Panc1 (cell line): ENCODE measurements at places on chromosomes 4 and X. TPM values are rescaled to one million over a fixed set of nuclear protein-coding genes. Genes with fewer than 3 reads are reported as not detected.

- DNase-seq, result no peak
- H3K36me3 ChIP-seq, result no peaks in the 10 kb centered on the region
- H3K4me1 ChIP-seq, result no peaks in the 10 kb centered on the region
- H3K27me3 ChIP-seq, result no peaks in the 10 kb centered on the region
- no peak overlapping the region for H3K27ac ChIP-seq
- no peak overlapping the region for H3K4me3 ChIP-seq
Observed at GRCh38 chr4:44160776-44161367, 287.7 kb downstream of the KCTD8 start.

Gene GPR143
- not detected for total RNA-seq

Gene SPACA5
- total RNA-seq, result not detected

Gene SLC25A53
- total RNA-seq, result 9.8 TPM

DNA sequence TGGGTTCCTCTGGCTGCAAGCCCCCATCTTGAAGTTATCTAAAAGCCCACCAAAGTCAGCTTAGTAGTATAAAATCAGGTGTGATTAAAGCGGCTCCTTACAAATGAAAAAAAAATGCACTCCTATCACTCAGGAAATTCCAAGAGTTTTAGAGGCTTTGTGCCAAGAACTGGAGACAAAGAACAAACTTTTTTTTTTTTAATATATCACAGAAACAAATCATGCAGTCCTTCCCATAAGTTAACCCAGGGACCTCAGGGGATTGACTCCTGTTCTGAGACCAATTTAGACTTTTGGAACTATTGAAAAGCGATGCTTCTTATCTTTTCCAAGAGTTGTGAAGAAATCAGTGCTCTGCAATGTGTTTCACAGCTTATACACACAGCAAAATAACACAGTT lies 53.6 kb downstream of the HHIP start:
- H3K4me3 ChIP-seq, result no peak overlapping the region
- no peaks in the 10 kb centered on the region for H3K4me1 ChIP-seq
- no peak overlapping the region for H3K27ac ChIP-seq
- DNase-seq, result no peak
- no peaks in the 10 kb centered on the region for H3K36me3 ChIP-seq

- H3K36me3 ChIP-seq, result no peaks in the 10 kb centered on the region; the same call in 1 of the 2 replicates
- DNase-seq, result no peak
- H3K4me3 ChIP-seq, result no peak overlapping the region
- H3K27me3 ChIP-seq, result no peaks in the 10 kb centered on the region
Observed at GRCh38 chr4:105392858-105393257, 81.0 kb downstream of the PPA2 start.

- no peak for DNase-seq
- no peak overlapping the region for H3K4me3 ChIP-seq
- H3K36me3 ChIP-seq, result no peaks in the 10 kb centered on the region
- no peaks in the 10 kb centered on the region for H3K4me1 ChIP-seq
- no peak overlapping the region for H3K27ac ChIP-seq
Observed at GRCh38 chr4:175330236-175330635, 412.1 kb downstream of the ADAM29 start.

Gene SORBS2
- 8.4 TPM for total RNA-seq

GRCh38 chrX:93660575-93660974 lies 12.8 kb downstream of the NAP1L3 start:
- H3K36me3 ChIP-seq, result no peaks in the 10 kb centered on the region
- DNase-seq, result no peak
- no peak overlapping the region for H3K27ac ChIP-seq
- H3K27me3 ChIP-seq, result no peaks in the 10 kb centered on the region
- no peak overlapping the region for H3K4me3 ChIP-seq

- H3K27ac ChIP-seq, result no peak overlapping the region
- H3K4me3 ChIP-seq, result no peak overlapping the region
- DNase-seq, result peak; percentile 18
- no peaks in the 10 kb centered on the region for H3K27me3 ChIP-seq
- no peaks in the 10 kb centered on the region for H3K36me3 ChIP-seq
Observed at GRCh38 chrX:74458736-74459135, 37.4 kb downstream of the SLC16A2 start.

- no peaks in the 10 kb centered on the region for H3K4me1 ChIP-seq
- DNase-seq, result no peak
- no peaks in the 10 kb centered on the region for H3K27me3 ChIP-seq
- no peak overlapping the region for H3K27ac ChIP-seq
- H3K4me3 ChIP-seq, result no peak overlapping the region
Observed at GRCh38 chr4:66544281-66544680, 874.0 kb upstream of the EPHA5 start.

DNA sequence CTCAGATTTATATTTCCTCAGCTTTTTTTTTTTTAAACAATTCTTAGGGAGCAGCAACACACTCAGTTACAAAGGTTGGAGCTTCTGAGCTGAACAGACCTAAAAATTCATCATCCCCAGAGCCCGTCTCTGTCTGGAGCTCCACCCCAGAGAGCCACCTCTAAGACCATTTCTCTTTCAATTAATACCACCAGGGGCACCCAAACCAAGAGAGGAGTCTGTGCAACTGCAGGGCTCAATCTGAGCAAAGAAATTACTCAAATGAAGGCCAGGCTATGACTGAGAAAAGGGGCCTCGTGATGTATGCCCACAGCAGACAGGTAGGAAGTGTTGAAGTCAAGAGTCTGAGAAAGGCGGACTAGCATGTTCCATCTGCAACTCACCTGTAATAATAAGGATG lies 95.5 kb downstream of the C4orf51 start:
- no peak overlapping the region for H3K27ac ChIP-seq
- no peaks in the 10 kb centered on the region for H3K4me1 ChIP-seq
- no peaks in the 10 kb centered on the region for H3K27me3 ChIP-seq
- H3K36me3 ChIP-seq, result no peaks in the 10 kb centered on the region
- H3K4me3 ChIP-seq, result no peak overlapping the region

DNA sequence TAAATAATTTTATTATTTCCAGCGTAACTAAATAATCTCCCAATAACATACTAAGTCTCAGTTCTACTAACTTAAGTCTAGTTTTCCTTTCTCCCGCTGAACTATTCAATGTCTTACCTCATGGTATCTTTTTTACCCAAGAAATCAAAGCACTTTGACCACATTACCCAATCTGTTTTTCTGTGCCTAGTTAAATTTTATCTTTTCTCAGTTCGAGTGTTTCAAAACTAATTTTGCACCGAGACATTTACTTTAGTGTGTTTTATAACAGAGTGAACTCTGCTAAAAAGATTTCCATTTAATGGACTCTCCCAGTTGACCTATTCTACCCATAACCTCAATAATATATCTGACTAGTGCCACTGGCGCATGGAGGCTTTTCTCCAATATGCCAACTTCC lies 67.6 kb upstream of the IRF2 start:
- H3K27me3 ChIP-seq, result no peaks in the 10 kb centered on the region
- no peak overlapping the region for H3K4me3 ChIP-seq
- no peak overlapping the region for H3K27ac ChIP-seq
- H3K4me1 ChIP-seq, result no peaks in the 10 kb centered on the region
- no peak for DNase-seq

Gene KLHL13
- total RNA-seq, result 0.82 TPM

Gene PNCK
- total RNA-seq, result 2.3 TPM

Gene NDNF
- 0.10 TPM for total RNA-seq

- no peak overlapping the region for H3K27ac ChIP-seq
- H3K36me3 ChIP-seq, result no peaks in the 10 kb centered on the region
- DNase-seq, result no peak
- H3K4me1 ChIP-seq, result no peaks in the 10 kb centered on the region
- no peak overlapping the region for H3K4me3 ChIP-seq
Observed at GRCh38 chr4:24853142-24853541, 57.8 kb downstream of the SOD3 start.

- H3K27me3 ChIP-seq, result no peaks in the 10 kb centered on the region
- no peak for DNase-seq
- no peak overlapping the region for H3K4me3 ChIP-seq
- no peaks in the 10 kb centered on the region for H3K36me3 ChIP-seq
- H3K27ac ChIP-seq, result no peak overlapping the region
Observed at GRCh38 chr4:26815706-26816105, 44.9 kb upstream of the STIM2 start.

Gene HERC6
- total RNA-seq, result 1.2 TPM

GRCh38 chr4:3599951-3600350 lies 67.7 kb upstream of the LRPAP1 start:
- H3K27ac ChIP-seq, result no peak overlapping the region
- no peaks in the 10 kb centered on the region for H3K36me3 ChIP-seq
- H3K4me1 ChIP-seq, result no peaks in the 10 kb centered on the region
- H3K4me3 ChIP-seq, result no peak overlapping the region
- no peaks in the 10 kb centered on the region for H3K27me3 ChIP-seq

Gene WDR1
- total RNA-seq, result 260 TPM

GRCh38 chr4:124423160-124423559 lies 289.4 kb downstream of the ANKRD50 start:
- no peak overlapping the region for H3K27ac ChIP-seq
- no peak overlapping the region for H3K4me3 ChIP-seq
- DNase-seq, result no peak
- H3K4me1 ChIP-seq, result no peaks in the 10 kb centered on the region
- no peaks in the 10 kb centered on the region for H3K36me3 ChIP-seq

Gene KIAA1210
- total RNA-seq, result not detected

- no peaks in the 10 kb centered on the region for H3K36me3 ChIP-seq
- no peak overlapping the region for H3K27ac ChIP-seq
- H3K4me1 ChIP-seq, result no peaks in the 10 kb centered on the region
- no peak overlapping the region for H3K4me3 ChIP-seq
- DNase-seq, result no peak
Observed at GRCh38 chr4:117550085-117550484, 464.7 kb upstream of the TRAM1L1 start.

Gene CNGA2
- total RNA-seq, result not detected

DNA sequence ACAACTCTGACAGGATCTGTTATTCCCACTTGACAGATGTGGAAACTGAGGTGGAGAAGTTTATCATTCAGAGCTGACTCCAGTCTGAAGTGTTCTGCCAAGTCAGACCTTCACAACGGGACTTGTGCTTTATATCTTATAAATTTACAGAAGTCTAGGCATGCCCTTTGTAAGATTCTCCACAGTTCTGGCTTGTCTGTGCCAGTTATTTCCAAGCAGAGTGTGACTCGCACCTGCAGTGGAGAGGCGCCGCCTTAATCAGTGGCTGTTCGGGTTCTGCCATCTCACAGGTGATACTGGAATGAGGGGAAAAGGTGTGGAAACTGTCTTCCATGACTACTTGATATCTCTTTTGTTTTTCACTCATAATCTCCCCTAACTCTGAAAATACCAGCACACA lies 63.2 kb downstream of the CPEB2 start:
- no peak overlapping the region for H3K4me3 ChIP-seq
- H3K4me1 ChIP-seq, result no peaks in the 10 kb centered on the region
- no peaks in the 10 kb centered on the region for H3K27me3 ChIP-seq
- H3K27ac ChIP-seq, result no peak overlapping the region

- DNase-seq, result no peak
- no peaks in the 10 kb centered on the region for H3K4me1 ChIP-seq
- no peaks in the 10 kb centered on the region for H3K27me3 ChIP-seq
Observed at GRCh38 chr4:2950221-2950989, 12.8 kb downstream of the NOP14 start.

DNA sequence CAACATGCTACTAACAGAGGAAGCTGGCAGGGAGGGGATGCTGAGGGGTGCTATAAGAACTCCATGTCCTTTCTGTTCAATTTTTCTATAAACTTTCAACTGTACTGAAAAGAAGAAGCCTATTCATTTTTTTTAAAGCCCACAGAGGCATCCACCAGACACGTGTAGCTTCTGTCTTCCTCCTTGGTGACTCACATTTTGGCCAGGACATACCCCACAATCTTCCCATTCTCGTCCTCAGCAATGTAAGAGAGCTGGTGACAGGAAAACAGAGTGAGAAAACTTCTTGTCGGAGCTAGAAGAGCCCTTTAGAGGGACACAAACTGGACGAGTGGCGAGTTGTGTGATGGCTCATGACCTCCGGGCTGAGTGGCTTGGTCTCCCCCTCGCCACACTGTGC lies 1.1 kb downstream of the NAA10 start:
- peaks cover 26% of the 10 kb centered on the region for H3K4me1 ChIP-seq
- H3K27me3 ChIP-seq, result no peaks in the 10 kb centered on the region
- no peak for DNase-seq
- H3K4me3 ChIP-seq, result peak overlapping the region; percentile 94
- peaks cover 7% of the 10 kb centered on the region for H3K36me3 ChIP-seq
- H3K27ac ChIP-seq, result peak overlapping the region; percentile 75

DNA sequence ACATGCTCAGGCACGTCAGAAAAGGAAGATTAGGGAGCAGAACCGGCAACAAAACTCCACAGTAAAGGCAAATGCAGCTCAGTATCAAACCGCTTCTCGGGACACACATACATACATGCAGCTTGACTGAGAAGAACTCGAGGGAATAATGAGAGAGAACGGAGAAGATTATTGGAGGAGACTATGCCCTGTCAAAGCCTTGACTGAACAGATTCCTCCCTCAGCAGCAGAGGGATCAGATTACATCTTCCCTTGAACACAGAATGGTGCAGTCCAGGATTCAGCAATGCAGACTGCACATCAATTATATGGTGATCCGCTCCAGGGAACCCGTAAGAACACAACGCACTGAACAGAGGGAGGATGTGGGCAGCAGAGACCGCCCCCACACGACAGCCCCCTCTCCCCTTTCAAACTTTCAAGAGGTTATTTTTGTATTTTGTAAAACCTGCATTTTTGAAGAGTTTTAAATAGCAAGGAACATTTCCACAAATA lies 183.2 kb downstream of the FBXW7 start:
- no peak overlapping the region for H3K27ac ChIP-seq
- H3K36me3 ChIP-seq, result no peaks in the 10 kb centered on the region
- no peak for DNase-seq

Gene ARR3
- total RNA-seq, result not detected
